Naive thymus-derived CD4-positive, alpha-beta T cell (primary cell): ENCODE measurements at places on chromosomes 13 and 19. TPM values are rescaled to one million over a fixed set of nuclear protein-coding genes. Genes with fewer than 3 reads are reported as not detected.

Gene TUBA3C
- not detected for polyA plus RNA-seq

Gene ATG4D
- 12.9 TPM for polyA plus RNA-seq

Gene GGN
- polyA plus RNA-seq, result not detected

Gene CRB3
- 10.1 TPM for polyA plus RNA-seq

Gene TJP3
- polyA plus RNA-seq, result 14.0 TPM

Gene LTBP4
- polyA plus RNA-seq, result 21.8 TPM

Gene OR10H1
- polyA plus RNA-seq, result not detected

Gene KLHL1
- polyA plus RNA-seq, result not detected
